CD4-positive, alpha-beta T cell treated with Interleukin-1 beta for 1 hour (primary cell): ENCODE measurements at places on chromosomes 7 and 10.

GRCh38 chr10:3665316-3665908 is 119.6 kb downstream of the KLF6 start:
- no peak for DNase-seq

GRCh38 chr10:9097206-9097990 is 1042.9 kb downstream of the GATA3 start:
- DNase-seq, result no peak

- DNase-seq, result peak; percentile 42
These were observed 224.3 kb downstream of the SFMBT2 start for GRCh38 chr10:7186387-7187018.

GRCh38 chr10:96043893-96044715 is 721 bp downstream of the CCNJ start:
- DNase-seq, result peak; percentile 37

DNA sequence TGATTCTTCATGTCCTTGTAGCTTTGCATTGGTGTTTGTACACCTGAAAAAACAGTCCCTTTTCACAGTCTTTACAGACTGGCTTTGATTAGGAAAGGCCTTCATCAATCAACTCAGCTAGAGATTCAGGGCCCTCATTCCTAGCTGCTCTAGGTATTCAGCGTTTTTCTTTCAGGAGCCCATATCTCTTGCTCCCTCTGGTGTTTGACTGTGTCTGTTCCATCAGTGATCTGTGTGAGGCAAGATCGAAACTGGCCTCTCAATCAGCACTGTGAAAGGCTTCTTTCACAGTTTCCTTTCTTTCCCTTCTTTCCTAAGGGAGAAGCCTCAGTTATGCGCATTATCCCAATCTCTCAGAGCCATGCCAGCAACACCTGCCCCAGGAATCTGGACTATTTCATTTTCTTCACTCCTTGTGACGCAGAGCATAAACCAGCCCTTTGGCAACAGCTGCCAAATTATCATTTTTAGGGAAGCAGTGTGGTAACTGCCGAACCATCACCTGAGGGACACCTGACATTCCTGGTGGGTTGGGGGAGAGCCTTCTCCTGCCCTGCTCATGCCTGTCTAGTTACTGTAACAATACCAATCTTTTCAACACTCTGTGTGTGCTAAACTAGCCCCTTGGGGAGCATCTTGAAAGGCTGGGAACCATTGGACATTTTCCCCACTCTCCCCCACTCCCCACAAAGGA is 75.7 kb upstream of the CCDC71L start:
- DNase-seq, result peak; percentile 57

GRCh38 chr7:90597563-90598253 is 1.6 kb downstream of the CDK14 start:
- DNase-seq, result no peak

DNA sequence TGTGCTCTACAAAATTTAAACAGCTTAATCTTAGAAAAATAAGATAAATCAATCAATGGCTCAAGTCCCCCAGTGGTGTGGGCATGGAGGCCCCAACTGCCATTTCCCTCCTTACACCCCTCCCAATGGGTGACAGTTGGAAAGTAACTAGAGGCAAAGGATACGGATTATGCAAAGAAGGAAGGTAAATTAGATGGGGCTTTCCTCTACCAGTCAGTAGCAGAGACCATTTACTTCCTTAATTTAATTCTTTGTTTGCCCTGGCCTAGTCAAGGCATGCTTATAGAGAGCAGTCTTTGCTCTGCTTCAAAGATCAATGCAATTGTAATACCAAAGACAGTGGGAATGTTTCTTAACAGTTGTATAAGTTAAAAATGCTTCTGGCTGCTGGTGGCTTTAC is 63.3 kb upstream of the PAPSS2 start:
- no peak for DNase-seq

DNA sequence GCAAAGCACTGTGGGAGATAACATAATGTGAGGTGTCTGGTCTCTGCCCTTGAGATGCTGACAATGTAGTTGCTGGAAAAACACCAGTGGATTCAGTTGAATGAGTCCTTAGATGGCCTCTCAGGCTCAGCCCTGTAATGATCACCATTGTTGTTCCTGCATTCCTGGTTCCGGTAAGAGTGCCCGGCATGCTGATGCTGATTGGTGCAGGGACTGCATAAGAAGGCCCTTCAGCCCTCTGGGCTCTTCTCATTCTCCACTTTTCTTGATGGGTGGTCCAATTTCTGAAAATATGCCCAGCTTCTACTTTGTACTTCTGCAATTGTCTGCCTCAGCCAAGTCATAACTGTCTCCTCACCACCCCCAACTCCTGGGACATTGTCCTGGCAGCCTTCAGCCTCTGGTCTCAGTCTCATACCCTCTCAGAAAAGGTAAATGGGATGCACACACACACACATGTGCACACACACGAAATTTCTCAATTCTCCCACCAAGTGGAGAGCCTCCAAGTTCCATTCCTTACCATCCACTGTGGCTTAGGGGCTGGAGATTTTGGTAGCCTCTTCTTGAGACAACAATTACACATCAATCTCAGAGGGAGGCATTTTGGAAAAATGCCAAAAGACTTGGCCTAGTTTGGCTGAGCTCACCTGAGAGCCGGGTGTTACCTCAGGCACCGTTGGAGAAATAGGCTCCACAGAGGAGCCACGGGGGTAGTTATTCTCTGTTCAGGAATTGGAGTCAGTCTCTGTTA is 314.9 kb downstream of the RPS24 start:
- no peak for DNase-seq

DNA sequence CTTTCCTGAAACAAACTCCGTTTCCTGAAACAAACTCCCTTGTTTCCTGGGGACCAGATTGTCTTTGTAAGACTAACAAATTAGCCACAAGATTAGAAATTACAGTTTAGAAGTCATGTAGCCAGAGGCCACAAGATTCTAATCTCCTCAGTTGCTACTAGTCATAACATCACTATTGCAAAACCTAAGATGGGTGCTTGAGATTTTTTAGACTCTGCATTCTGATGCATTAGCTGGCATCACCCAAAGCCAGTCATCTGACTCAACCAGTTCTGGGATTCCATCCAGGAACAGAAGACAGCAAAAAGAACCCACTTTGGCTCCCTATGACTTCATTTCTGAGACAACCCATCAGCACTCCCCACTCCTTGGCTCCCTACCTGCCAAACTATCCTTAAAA is 367.9 kb upstream of the MBL2 start:
- no peak for DNase-seq

GRCh38 chr10:22681783-22682183 is 32.6 kb downstream of the PIP4K2A start:
- DNase-seq, result peak; percentile 58

GRCh38 chr10:121096617-121097431 is 245.7 kb downstream of the WDR11 start:
- no peak for DNase-seq

DNA sequence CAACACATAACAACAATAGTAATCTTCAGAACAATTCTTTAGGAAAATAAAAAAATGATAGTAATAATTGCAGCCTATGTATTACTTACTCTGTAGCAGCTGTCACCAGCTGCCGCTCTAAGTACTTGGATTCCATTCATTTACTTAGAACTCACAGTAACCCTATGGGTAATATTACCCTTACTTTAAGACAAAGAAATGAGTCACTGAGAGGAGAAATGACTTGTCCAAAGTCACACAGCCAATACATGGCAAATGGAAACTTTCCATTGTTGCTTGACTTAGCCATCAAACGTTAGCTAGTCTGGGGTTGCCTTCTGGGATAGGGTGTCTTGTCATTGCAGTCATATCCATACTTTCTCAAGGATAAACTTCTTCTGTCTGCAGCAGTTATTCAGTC is 3.6 kb downstream of the CCNY start:
- DNase-seq, result no peak

GRCh38 chr10:15562116-15562515 is 157.6 kb downstream of the ITGA8 start:
- DNase-seq, result no peak

- no peak for DNase-seq
These were observed 55.0 kb upstream of the GHITM start for GRCh38 chr10:84084342-84084741.

GRCh38 chr10:118311505-118311904 is 30.6 kb downstream of the FAM204A start:
- no peak for DNase-seq

DNA sequence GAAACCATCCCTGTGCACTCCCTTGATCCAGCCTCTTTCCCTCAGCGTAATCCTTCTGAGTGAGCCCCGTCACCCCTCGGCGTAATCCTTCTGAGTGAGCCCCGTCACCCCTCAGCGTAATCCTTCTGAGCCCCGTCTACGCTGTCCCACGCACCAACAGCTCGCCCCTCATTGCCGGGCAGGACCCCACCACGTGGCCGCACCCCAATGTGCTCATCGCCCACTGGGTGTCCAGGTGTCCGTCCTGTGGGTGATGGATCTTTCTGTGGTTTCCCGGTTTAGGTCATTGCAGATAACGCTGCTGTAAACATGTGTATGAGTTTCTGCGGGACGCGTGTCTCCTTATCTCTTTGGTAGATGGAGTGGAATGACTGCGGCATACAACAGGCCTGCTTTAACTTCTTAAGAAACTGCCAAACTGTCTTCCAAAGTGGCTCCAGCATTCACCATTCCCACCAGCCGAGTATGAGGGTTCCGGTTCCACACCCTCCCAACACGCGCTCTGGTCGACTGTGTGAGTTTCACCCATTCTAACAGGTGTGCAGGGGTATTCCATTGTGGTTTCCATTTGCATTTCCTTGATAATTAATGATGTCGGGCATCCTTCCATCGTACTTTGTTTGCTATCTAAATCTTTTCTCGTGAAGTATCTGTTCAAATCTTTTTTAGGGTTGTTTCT is 42.1 kb upstream of the NKX6-2 start:
- DNase-seq, result no peak

GRCh38 chr10:70747192-70747965 is 37.8 kb downstream of the TBATA start:
- no peak for DNase-seq

DNA sequence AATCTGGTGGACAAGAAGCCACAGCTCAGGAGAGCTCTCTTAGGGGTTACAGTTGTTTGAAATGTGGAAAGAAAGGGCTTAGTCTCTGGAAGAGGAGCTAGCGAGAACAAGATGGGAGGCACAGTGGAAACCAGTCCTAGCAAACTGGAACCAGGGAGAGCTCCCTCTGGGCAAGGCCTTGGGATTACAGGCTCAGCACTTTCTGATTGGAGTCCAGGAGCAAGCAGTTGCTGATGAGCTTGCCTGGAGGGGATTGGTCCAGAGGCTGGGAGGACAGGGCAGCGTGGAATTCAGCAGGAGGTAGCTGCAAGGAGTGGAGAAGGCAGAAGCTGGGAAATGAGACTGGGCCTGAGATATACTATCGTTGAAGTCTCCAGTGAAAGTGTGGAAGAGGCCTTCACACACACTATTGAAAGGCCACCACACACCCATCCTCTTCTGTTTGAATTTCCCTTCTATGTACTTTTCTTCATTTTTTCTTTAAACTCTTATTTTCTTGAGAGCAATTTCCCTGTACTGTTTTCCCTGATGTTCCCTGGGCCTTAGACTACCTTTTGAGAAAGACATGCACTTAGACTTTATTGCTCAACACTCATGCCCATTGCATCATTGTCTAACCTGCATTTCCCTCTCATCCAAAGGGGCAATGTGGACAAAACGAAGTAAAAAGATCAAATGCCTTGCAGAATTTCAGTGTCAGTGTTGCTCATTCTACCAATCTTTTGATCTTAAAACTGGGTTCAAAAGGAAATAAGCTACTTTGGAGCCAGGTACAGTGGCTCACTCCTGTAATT is 57.8 kb upstream of the LANCL2 start:
- no peak for DNase-seq

DNA sequence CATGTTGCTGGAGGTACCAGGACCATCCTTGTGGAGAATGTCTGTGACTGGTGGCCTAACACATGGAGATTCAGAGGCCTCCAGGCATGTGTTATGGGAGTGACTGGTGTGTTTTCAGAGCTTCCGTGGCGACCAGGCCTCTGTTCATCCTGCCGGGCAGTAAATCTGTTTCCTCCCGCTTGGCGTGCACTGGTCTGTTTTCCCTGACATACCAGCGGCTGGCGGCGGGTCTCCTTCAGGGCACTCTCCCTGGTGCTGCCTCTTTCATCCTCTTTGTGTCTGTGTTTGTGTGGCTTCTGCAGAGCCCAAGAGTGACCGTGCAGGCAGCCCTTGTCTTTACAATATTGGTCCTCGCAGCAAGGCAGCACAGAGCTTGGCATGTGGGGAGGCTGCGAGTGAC is 385.1 kb upstream of the MKI67 start:
- no peak for DNase-seq

GRCh38 chr7:985915-986741 is 3.1 kb downstream of the CYP2W1 start:
- DNase-seq, result no peak

GRCh38 chr10:128643658-128644057 is 517.4 kb upstream of the MKI67 start:
- no peak for DNase-seq

DNA sequence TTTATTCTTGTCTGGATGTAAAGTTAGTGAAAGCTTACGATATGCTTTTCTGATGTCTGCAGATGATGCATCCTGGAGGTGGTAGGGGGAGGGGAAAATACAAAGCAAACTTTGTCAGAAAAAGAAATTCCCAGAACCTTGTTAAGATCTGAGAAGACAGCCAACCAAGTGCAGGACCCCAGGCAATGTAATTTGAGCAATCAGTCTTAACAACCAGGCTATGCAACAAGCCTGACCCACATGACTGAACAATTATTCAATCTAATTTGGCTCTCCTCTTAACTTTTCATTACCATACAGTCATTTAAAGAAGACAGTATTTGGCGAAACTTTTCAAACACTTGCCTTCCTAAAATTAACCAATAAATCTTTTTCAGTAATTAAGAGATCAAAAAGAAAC is 74.5 kb downstream of the DNAJC1 start:
- no peak for DNase-seq

- DNase-seq, result no peak
These were observed 173.9 kb downstream of the ARID5B start for GRCh38 chr10:62075414-62075813.

GRCh38 chr7:125061776-125062397 is 132.3 kb upstream of the POT1 start:
- DNase-seq, result no peak

GRCh38 chr10:124372899-124373298 is 45.8 kb downstream of the OAT start:
- DNase-seq, result no peak

DNA sequence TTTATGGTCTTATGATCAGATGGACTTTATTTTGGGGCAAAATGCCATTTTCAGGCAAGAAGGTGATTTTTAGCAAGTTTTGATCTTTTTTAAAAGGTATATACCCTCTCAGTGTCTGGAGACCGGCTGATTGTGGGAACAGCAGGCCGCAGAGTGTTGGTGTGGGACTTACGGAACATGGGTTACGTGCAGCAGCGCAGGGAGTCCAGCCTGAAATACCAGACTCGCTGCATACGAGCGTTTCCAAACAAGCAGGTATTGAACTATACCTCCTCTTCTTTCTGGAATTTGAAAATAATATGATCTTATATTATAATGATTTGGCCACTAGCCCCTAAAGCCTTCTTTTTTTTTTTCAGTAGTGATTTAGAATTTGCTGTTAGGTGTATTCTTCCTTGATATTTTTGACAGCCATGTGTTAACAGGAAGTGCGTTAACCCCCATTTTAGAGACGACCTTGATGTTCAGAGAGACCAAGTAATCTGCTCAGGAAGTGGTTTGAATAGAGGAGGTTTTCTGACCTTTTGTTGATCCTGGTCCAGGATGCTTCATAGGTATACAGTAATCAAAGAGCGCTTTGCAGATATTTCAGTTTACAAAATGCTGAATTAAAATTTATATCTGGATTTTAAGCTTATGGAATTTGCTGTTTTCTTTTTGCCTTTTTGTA is 6.2 kb downstream of the BUB3 start:
- peak; percentile 65 for DNase-seq

GRCh38 chr7:91085175-91085574 is 179.1 kb upstream of the FZD1 start:
- DNase-seq, result no peak
